LNCaP clone FGC (cell line): ENCODE measurements at places on chromosomes 3 and 15.

DNA sequence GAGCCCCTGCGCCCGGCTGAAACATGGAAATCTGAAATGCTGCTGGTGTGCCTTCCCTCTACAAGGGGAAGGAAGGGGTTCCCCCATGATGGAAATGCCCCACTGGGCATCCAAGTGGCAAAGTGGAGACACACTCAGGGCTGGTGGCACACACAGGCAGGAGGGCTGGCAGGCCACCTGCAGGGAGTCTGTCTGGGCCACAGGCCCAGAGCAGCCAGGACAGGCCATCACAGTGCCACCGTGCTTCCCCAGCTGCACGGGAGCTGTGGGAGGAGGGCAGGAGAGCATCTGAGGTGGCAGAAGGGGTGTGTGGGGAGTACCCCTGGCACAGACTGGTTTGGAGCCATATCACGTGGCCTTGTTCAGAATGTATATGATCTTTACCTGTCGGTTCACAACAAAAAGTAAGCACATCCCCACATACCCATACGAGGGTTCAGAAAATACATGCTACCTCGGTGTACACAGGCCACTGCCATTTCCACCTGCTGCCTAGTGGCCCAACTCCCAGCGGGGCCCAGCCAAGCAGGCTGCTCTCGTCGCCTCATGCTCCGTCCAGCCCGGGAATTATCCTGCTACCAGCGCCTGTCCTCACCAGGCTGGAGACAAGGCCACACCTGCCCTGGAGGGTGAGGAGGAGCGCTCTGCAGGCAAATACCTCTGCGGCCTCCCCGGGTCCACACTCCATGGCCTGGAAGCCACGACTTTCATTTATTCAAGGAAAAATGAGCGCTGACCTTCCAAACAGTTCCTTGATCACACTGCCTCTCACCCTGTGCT is 22.6 kb upstream of the DUSP7 start:
- no peak for DNase-seq

GRCh38 chr15:56716334-56716733 is 17.0 kb downstream of the ZNF280D start:
- no peak for DNase-seq

DNA sequence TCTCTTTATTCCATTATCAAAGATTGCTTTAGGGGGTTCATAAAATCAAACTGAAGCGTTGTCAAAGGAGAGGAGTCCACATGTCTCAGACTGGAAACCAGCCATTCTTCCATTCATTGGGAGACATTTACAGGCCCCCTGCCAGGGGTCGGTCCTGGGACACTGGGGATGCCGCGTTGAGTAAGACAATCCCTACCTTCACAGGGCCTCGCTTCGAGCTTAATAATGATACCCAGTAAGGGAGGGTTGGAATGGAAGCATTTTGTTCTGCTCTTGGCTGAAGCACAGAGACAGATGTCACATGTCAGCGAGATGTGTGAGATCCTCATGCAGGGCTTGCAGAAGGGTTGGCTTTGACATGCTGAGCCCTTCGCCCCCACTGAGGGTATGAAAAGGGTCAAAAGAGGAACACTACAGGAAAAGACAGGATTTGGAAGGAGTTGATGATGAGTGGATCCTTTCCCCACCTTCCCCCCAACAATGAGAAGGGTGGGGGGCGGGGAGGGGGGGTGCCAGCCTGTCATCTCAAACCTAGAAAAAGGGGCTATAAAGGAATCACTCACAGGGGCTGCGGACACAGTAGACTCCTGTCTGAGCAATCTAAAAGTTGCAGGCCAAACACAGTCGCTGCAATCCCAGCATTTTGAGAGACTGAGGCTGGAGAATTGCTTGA is 25.6 kb upstream of the ARL8B start:
- DNase-seq = no peak

DNA sequence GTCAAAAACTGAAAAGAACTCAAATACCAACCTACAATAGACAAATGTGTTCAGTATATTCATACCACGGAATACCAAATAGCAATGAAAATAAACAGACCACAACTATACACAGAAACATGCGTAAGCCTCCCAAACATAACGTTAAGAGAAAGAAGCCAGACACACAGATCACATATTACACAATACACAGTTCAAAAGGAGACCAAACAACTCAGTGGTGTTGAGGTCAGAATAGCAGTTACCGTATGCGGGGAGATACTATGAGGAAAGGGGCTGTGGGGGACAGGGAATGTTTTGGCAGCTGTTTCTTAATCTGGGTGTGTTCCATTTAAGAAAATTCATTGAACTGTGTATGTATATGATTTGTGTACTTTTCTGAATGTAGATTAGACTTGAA is 6.6 kb downstream of the OSBPL10 start:
- no peak for DNase-seq

DNA sequence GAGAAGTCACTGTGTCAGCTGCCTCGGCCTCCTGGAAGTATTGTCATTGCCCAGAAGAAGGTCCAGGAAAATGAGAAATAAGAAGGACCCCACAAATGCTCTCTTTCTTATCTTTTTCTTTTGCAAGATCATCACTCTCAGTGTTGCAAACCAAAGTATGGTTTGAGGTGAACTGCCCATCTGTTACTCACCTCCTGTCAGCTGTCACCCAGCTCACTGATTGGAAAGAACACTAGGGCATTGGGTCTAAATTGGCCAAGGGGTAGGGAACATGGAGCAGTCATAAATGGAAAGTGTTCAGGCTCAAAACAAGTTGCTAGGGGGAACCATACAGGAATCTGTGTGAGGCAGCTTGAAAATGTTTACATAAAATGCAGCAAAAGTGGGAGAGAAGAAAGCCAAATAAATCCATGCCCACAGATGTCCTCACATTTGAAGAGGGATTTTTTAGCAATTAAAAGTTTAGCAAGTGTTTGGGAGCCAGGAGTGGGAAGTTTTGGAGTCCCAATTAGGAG is 431.2 kb upstream of the THBS1 start:
- DNase-seq = no peak

- no peak for DNase-seq
These were observed 37.8 kb upstream of the TRH start for GRCh38 chr3:129936757-129937156.

GRCh38 chr3:8962226-8962861 is 928 bp downstream of the RAD18 start:
- no peak for DNase-seq

DNA sequence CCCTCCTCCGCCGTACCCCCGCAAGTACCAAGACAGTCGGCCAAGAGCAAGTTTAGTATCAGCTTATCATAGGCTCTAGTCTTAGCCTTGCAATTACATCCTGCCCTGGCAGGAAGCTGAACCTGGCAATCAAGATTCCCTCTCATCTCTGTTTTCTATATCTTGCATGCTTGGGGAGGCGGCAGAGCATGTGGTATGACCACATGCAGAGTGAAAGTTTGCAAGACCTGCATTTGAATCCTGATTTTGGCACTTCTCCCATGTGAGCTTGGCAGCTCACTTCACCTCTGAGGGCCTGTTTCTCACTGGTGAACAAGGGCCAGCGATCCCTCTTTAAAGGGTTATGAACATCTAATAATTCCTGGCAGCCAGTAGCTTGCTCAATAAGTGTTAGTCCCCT is 106.1 kb upstream of the FRMD4B start:
- no peak for DNase-seq

DNA sequence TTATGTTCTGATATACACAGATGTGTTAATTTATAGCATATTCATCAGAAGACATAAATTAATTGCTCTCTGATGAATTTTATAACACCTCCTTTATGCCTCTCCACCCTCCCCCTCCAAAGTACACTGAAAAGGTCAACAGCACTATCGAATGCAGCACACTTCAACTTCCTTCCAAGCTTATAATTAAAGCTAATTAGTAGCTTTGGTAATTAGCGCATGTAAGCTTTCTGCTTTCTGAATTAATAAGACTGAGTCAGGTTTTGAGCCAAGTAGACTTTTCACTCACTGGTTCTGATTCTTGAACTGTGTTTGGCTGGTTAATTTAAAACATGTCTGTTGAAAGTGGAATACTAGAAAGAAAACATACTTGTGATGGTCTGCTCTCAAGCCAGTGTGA is 760.8 kb upstream of the CFAP20DC start:
- DNase-seq = no peak

GRCh38 chr3:22734756-22735155 is 468.4 kb upstream of the UBE2E2 start:
- no peak for DNase-seq

DNA sequence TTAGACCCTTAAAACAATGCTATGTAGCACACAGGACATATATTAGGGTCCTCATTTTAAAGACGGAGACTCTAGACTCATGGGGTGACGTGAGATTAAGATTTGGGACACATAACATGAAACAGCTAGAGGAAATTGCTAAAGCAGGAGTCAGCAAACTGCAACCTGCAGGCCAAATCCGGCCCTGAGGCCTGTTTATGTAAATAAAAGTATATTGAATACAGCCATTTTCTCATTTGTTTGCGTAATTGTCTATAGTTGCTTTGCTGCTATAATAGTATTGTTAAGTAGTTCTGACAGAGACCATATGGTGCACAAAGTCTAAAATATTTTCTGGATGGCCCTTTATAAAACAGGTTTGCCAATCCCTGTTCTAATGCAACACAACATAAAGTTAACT is 115.5 kb downstream of the TMCO5A start:
- DNase-seq = no peak

GRCh38 chr15:35330048-35330695 is 215.8 kb downstream of the DPH6 start:
- no peak for DNase-seq

GRCh38 chr15:47609693-47610092 is 107.6 kb upstream of the SEMA6D start:
- DNase-seq = no peak

GRCh38 chr15:57890351-57890750 is 175.2 kb downstream of the ALDH1A2 start:
- DNase-seq = no peak

DNA sequence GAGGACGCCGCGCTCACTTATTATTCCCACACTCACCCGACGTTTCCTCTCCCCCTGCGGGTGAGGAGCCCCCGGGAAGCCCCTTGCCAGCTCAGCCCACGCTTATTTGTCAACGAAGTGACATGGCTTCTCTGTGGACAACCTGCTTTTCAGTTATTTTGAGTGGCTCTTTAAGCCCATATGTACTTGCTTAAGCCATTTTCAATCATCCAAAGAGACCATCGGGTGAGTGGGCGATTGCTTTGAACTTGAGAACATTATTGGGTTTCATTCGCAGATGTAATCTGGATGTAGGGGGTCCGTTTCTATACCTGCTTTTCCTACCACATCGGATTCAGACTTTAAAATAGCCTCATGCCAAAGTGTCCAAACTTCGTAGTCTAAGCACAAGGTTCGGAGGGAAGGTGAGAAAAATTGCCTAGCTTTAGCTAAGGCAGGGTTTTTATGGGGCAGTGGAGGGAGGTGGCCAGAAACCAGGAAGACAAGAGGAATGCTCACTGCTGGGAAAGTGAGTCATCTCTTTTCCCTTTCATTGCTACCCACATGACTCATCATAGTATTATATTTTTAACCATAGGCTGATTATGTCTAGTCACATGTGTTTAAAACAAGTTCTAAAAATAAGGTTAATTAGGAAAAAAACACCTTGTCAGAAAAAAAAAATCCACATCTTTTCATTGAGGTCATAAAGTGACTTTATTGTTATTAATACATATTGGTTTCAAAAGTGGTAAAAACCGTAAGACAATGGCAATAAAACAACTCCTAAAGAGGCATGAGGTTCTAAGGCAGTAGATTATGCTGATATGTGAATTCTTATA is 773.1 kb upstream of the NR2F2 start:
- DNase-seq = peak; percentile 50

DNA sequence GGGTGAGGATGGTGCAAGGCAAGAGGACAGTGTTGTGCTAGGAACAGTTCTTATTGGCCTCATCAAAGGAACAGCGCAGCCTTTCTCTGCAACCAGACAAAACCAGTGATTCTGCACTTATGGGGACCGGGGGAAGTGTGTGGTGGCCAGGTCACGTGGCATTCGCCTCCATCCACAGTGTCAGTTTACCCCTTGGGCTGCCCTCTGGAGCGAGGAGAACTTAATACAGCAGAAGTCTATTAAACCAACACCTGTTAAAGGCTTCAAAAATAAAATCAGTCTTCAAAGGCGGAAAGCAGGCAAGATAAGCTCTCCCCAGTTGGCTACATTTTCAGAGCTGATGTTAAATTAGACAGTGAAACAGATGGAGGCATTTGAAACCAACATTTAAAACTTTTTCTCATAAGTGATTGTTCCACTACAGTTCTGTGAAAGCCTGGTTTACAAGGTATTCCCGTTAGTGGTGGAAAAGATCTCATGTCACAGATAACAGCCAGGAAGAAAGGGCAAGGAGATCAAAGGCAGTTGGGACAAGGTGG is 75.2 kb downstream of the LRIG1 start:
- DNase-seq = no peak

DNA sequence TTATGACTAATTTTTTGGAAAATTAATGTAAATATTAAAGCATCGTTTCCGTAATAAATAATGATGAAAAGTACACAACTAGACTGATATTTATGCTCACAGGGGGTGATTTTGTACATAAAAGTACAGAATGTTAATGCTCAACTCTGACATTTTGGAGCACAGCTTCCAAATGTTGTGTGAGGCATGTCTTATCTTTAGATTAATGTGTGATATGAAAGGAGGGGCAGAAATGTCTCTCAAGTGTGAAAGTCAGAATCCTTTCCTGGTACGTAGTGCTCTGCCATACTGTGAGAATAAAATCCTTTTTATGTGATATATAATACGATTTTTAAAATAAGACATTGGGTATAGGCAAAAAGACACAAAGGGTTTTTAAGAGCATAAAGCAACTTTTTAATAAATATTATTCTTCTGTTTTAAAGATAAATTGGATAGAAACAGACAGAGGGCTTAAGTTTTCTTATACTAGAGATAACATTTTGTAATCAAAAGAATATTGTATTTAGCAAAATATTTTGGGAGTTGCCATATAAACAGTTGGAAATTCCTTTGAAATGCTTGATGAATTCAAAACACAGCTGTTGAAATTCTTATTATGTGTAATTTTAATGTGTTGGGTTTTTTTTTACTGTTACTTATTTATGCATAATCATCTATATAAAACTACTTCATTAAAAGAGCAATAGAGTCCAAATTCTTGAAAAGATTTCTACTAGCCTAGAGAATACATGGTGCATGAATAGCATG is 389.7 kb downstream of the RAP2B start:
- no peak for DNase-seq

GRCh38 chr15:44726568-44727484 is 9.5 kb upstream of the TRIM69 start:
- DNase-seq = no peak

GRCh38 chr3:105827959-105828358 is 40.9 kb downstream of the CBLB start:
- no peak for DNase-seq

GRCh38 chr15:34122771-34123183 is 20.9 kb downstream of the PGBD4 start:
- DNase-seq = no peak

DNA sequence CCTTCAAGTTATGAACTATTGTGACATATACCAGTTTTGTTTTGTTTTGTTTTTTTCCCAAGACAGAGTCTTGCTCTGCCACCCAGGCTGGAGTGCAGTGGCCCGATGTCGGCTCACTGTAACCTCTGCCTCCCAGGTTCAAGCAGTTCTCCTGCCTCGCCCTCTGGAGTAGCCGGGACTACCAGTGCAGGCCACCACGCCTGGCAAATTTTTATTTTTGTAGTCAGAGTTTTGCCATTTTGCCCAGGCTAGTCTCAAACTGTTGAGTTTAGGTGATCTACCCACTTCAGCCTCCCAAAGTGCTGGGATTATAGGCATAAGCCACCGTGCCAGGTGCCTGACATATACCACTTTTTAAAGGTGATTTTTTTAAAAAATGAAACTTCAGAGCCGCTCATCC is 74.6 kb downstream of the ARRDC4 start:
- no peak for DNase-seq

- no peak for DNase-seq
These were observed 288.3 kb downstream of the TLE3 start for GRCh38 chr15:69809421-69809820.

GRCh38 chr3:135368316-135368715 is 573.3 kb downstream of the EPHB1 start:
- DNase-seq = no peak
